Umbilical cord (tissue), 2 donors: ENCODE measurements at places on chromosomes 3 and 15.

GRCh38 chr3:18989237-18989795 is 159.0 kb upstream of the KCNH8 start:
- DNase-seq = no peak

DNA sequence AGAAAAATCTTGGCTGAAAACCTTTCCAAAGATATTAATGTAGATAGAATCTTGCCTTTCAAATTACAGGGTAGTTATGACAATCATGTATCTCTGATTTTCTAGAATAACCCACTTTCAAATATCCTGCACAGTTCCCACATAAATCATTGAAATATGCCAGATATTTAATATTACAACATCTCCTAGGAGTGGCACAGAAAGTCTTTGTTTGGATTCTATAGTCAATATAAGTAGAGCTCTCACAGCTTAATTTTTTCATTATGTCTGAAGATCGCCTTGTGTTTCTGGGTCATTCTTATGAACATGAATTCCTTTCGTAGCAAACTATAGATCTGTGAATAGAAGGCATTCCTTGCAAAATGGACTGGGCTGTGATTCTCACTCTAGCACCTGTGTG is 5.0 kb downstream of the RARB start:
- no peak for DNase-seq

DNA sequence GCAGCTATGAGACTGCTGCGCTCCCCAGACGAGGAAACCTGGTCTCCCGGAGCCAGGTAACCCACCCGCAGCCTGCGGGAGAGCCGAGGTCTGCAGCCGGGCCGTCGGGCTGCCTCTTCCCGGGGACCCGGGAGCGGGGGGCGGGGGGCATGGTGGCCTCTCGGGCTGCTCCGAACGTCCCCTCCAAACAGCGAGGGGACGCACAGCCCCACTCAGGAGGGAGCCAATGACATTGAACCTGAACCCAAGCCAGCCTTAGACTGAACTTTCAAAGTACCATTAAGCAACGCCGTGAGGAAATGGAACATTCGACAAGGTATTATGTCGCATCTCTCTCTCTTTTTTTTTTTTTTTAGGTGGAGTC is 29.8 kb upstream of the ALDH1A3 start:
- DNase-seq = no peak

DNA sequence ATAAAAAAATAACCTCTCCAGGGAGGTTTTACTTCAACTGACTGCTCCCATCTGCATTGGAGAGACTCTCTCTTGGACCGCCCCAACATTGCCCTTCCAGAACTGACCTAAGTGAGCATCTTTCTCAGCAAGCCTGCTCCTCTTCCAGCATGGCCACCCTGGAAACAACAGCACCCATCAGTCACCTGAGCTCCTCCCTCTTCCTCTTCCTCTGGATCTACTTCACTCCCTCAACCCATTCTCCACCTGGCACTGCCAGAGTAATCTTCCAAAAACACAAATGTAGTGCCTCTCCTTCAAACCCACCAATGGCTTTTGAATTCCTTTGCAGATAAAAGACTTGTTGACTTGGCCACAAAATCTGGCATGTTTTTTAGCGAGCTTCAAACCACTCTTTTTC is 128.8 kb upstream of the NR2F2 start:
- no peak for DNase-seq

GRCh38 chr3:12399226-12399625 is 85.1 kb upstream of the TSEN2 start:
- no peak for DNase-seq

DNA sequence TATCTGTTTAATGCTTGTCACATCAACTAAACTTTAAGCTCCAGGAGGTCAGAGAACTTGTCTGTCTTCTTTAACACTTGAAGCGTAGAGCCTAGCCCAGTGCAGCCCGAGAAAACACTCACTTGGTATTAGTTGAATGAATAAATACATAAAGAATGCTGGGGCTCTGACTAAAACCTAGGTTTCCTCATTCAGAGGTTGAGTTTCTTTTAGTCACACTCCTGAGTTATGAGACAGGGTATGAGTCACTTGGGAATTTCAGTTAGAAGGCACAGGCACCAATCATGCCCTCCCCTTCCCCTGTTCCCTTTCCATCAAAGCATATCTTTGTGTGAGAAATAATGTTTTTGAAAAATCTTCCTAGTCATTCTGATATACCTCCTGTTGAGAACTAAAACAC is 589.8 kb upstream of the DPPA4 start:
- DNase-seq = peak; percentile 77

DNA sequence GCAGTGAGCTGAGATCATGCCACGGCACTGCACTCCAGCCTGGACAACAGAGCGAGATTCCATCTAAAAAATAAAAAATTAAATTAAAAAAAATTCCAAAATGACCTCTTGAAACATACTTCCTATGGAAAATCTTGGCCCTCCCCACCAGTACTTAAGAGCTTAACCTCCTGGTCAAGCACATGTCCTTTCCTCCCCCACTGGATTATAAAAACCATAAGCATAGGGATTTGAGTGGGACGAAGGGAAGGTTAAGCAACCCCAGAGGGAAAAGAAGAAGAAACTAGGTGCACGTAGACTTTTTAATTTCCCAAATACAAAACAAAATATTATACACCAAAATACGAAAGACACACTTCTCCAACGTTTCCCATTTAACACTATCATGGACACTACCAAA is 25.3 kb downstream of the SLC4A7 start:
- DNase-seq = no peak

DNA sequence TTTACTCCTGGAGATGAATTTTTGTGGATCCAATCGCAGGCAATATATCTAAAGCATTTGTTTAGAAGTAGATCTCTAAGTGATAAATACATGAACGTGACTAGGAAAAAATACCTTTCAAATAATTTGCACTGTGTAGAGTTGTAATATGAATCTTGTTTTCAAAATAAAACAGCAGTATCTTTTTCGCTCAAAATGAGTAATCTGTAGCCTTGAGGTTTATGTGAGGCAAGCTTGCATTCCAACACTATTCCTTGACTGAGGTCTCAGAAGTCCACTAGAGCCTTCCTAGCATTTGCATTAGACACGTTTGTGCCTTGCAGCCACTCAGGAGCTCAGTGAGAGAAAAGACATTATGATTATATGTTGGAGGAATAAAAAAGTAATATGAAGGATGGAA is 138.3 kb upstream of the ROBO1 start:
- DNase-seq = no peak

- DNase-seq = no peak
Measured at GRCh38 chr3:94061297-94061696, 1.4 kb downstream of the DHFR2 start.
